Karpas-422 (cell line): ENCODE measurements at places on chromosomes 11 and 22. TPM values are rescaled to one million over a fixed set of nuclear protein-coding genes. Genes with fewer than 3 reads are reported as not detected.
A peak's percentile ranks its signal among the peaks of the same experiment; 100 is the strongest.

DNA sequence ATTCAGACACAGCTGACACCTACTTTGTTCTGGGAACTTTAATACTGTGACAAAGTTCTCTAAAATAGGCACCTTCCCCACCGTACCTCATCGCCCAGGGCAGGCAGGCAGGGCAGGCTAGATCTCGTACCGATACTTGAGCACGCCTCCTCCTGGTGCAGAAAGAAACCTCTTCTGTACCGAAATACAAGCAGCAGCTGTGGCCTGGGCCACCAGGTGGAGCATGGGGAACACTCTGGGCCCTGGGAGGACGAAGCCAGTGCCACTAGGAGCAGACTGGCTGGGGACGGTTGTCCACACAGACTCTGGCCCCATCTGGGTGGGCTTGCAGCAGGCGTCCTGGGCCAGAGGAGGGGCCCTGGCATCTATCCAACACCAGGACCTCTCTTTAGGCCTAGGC, 12.8 kb downstream of the PMM1 start:
- no peak overlapping the region for H3K27ac ChIP-seq
- H3K36me3 ChIP-seq, result no peaks in the 10 kb centered on the region; the same call in 1 of the 2 replicates
- peak; percentile 82 for DNase-seq
- no peak overlapping the region for H3K4me3 ChIP-seq
- H3K4me1 ChIP-seq, result no peaks in the 10 kb centered on the region

The SLC43A1 gene
- total RNA-seq, result 238 and 244 TPM in 2 replicates

DNA sequence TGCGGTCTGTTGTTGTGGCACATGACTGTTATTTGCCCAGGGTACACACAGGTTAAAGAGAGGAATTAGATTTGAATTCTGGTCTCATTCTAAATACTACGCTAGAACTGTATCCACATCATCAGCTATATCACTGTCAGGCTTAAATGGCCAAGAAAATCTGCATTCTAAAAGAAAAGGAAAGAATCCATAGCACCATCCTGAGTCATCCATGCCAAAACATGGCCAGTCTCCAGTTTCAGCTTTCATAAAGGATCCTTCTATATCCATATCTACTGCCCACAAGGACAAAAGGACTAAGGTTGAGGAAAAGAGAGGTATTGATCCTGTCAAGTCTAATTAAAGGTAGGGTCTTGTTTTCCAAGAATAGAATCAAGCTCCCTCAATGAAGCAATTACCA, 73.6 kb upstream of the GDPD4 start:
- no peaks in the 10 kb centered on the region for H3K4me1 ChIP-seq
- H3K36me3 ChIP-seq, result no peaks in the 10 kb centered on the region
- DNase-seq, result no peak
- no peak overlapping the region for H3K4me3 ChIP-seq
- H3K27ac ChIP-seq, result no peak overlapping the region

DNA sequence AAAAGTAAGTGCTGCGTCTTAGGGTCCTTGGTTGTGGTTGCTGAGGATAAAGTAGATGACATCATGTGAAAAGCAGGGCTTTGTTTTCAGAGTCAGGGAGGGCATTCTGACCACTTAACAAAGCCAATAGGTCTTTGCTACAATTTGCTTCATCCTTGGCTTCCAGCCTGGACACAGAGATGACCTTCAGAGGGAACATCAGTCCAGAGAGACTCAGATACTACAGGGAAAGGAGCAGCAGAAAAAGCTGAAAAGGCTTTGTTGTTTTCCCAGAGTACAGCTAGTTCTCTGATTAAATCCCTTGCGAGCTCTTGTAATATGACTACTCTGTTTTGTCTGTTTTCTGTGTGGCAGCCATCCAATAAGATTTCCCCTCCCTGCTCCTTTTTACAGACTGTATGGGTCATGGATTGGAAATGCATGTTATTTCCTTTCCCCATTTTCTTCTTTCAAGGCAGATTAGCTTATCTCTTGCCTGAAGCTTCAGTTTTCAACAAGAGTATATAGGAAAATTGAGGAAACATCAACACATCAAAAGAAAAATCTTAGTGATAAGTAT, 31.9 kb downstream of the ATG13 start:
- H3K27ac ChIP-seq, result no peak overlapping the region
- H3K27me3 ChIP-seq, result no peaks in the 10 kb centered on the region
